ENCODE measurements at places on chromosomes 2 and 18.

GRCh38 chr18:24051031-24051947 is 36.7 kb downstream of the TTC39C start:
- no peak for DNase-seq

DNA sequence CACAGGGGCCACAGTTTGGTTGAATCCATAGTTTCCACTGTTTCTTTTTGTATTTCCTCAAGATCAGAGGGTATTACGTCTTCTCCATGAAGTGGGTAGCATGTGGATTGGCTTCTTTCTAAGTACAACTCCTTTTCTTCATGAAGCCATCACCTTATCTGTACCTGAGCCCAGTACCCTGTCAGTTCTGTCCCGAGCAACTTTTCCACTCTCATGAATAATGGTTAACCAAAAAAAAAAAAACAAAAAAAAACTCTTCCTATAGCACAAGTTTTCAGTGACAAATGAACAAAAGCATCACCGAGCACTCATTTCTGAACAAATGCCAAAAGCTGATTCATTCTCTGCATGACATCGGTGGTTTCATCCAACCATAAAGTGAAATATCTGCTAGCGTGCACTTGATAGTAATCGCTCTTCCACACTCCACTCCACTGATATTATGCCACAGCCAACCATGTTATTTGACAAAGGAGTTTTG is 53.0 kb upstream of the CCDC150 start:
- no peak for DNase-seq

DNA sequence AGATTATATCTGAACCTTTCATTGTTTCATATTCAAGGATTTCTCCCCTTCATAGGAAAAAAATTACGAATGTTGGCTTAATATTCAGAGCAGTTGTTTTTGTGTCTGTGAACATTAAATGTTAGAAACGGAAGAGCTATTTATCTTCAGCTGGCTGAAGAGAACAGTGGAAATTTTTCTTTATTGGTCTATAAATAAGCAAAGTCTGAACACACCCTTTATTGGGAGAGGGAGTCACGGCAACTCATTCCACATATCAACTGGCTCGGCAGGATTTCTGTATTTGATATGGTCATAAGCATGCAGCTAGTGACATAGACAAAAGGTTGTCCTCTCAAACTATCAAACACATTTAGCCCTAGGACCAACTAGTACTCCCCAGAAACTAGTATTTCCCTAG is 468.4 kb upstream of the HNRNPA3 start:
- no peak for DNase-seq

GRCh38 chr18:49193897-49194296 is 243.1 kb upstream of the SMAD7 start:
- no peak for DNase-seq

GRCh38 chr2:10329580-10329879 is 26.8 kb downstream of the HPCAL1 start:
- DNase-seq, result no peak

DNA sequence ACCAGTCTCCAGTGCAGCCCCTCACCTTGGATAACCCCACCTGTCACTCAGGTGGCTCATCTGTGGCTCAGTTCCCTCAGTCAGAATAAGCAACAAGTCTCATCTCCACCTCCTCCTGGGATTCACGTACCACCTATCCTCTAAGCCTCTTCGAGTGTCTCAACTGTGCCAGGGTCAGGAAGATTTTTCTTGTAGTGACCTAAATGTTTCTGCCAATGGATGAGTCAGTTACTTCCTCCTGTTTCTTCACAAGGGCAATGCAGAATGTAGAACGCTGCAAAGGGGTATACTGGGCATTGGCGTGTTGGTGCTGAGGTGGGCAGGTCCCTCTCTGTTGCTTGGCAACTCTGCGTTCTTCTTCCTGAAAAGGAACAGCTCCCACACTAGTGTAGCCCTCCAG is 213.3 kb upstream of the CXCR4 start:
- DNase-seq, result no peak

DNA sequence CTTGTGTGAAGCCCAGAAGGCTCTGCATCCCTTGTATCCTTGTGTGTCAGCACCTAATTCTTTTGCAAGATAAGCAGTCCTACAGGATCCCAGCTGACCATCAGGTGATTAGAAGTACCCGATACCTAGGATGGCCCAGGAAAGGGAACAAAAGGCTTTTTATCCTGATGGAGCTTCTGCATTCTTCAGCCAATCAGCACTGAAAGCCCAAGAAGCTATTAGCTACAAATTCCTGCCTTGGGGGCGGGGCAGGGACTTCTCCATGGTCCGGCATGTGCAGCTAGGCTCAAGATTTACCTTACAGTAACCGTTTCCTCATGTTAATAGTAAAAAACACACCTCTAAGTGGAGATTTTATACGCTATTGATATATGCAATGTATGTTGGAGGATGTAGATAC is 264.6 kb upstream of the THUMPD2 start:
- no peak for DNase-seq

DNA sequence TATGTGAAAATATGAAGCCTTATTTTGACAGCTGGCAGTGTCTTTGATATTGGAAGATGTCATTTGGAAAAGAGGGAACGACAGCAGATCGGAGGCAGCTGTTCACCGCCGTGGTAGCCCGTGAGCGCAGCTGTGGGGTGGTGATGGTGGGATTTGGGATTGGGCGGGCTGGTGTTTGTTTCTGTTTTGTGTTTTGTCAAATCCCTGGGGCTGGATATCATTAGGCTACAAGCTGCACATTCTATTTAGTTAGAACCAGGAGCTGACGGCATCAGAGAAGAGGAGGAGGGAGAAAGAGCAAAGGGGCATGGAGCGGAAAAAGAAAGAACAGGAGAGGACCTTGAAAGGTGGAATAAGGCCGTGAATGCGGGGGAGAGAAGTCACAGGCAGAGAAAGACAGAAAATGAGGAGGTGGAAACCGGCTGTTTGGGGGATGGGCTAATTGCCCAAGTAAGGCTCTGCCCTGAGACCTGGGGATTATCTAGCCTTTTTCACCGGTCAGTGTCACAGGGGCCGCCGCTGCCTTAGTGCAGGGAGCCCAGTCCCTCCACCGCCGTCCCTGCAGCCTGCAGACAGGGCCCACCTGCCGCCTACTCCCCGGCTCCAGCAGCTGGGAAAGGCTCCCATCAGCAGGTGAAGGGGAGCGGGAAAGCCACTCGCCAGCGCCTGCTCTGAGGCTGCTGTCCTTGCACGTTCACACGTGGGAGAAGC is 88.0 kb downstream of the ZCCHC2 start:
- DNase-seq, result no peak

GRCh38 chr2:238120463-238121298 is 17.8 kb upstream of the KLHL30 start:
- DNase-seq, result no peak

GRCh38 chr2:189527041-189527750 is 53.4 kb downstream of the SLC40A1 start:
- no peak for DNase-seq

GRCh38 chr2:74440378-74441169 is 1.2 kb downstream of the RTKN start:
- no peak for DNase-seq

DNA sequence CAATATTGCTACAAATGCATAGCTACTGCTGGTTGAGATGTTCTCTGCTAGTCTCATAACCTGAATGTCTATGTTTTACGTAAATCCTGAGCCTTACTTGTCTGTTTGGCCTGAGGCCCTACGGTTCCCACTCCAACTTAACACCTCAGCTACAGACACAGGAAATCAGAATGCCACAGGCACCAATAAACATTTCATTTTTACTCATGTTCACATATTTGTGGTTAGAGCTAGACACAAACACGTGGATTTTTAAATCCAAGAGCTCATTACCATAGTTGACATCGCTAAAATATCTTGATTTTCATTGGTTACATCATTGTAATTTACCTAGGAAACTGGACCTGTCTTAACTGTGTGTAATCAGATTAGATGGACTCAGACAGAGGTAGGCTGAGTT is 263.8 kb upstream of the CDH19 start:
- DNase-seq, result no peak

- DNase-seq, result no peak
Observed at GRCh38 chr2:222825031-222825430, 35.8 kb upstream of the ACSL3 start.

GRCh38 chr2:149597050-149597667 is 9.6 kb upstream of the MMADHC start:
- no peak for DNase-seq

- no peak for DNase-seq
Observed at GRCh38 chr18:23169673-23170044, 34.4 kb downstream of the CABLES1 start.

DNA sequence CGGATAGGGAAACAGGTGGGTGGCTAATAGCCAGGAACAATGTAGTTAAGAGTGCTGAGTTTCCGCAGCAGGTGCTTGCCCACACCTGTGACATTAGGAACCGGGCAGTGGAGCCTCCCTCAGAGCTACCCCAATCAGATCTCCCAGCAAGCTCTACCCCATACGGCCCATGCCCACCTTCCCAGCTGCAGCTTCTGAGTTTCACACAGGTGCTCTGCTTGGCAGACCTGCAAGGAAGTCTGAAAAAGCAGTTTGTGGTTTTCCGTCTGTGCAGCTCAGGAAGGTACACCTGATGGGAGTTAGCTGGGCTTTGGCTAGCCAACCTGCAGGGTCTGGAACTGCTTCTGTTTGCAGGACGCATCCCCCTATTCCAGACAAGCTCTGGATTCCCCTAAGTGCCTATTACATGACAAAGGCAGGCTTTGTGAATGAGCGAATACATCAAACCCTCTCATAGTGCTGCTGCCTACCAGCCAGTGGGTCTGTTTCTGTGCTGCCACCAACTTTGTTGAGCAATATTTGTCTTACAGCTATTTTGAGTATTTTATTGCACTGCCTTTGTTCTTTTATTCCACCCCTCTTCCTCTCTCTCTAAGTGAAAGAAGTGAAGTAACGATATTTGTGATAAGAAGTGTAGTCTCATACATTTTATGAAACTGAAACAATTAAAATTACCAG is 24.7 kb upstream of the CEP68 start:
- no peak for DNase-seq

GRCh38 chr2:1970341-1970740 is 226.0 kb upstream of the PXDN start:
- no peak for DNase-seq

DNA sequence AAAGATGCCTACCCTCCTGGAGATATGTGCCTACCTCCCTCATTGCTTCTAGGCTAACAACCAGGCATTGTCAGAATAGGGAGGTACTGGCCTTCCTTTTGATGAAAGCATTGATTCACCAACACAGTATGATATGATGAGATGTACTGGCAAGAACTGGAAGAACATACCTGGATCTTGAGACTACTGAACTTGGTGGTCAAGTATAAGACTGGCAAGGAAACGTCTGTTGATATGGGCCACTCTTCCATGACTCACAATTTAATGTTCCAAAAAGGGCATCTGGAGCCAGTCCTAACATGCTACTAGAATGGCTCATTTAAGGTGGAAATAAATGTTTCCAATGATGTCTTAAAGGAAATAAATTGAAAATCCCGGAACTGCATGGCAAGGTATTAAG is 18.1 kb downstream of the DTNB start:
- no peak for DNase-seq

GRCh38 chr2:9824956-9825720 is 18.1 kb upstream of the TAF1B start:
- DNase-seq, result no peak

- no peak for DNase-seq
Observed at GRCh38 chr18:51833850-51834249, 506.1 kb upstream of the DCC start.

GRCh38 chr2:224293976-224294375 is 107.9 kb downstream of the FAM124B start:
- DNase-seq, result no peak

GRCh38 chr2:174023591-174024523 is 58.7 kb upstream of the SP3 start:
- no peak for DNase-seq

DNA sequence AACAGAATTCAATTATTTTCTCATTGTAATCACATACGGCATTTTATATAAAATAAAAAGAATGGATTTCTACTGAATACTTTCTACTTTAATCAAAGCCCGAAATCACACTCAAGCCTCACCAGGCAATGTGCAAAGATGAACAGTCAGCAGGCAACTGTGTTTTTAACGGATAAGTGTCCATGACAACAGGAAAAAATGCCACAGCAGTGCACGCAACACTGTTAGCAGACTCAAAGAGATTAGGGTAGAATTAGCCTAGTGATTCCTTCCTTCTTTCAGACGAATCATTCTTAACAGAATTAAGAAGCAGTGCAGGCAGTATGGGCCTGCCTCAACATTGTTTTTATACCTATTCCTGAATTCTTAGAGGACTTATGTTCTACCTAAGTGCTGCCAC is 135.6 kb downstream of the CDH2 start:
- DNase-seq, result no peak

GRCh38 chr2:16204886-16205620 is 264.7 kb downstream of the MYCN start:
- no peak for DNase-seq

DNA sequence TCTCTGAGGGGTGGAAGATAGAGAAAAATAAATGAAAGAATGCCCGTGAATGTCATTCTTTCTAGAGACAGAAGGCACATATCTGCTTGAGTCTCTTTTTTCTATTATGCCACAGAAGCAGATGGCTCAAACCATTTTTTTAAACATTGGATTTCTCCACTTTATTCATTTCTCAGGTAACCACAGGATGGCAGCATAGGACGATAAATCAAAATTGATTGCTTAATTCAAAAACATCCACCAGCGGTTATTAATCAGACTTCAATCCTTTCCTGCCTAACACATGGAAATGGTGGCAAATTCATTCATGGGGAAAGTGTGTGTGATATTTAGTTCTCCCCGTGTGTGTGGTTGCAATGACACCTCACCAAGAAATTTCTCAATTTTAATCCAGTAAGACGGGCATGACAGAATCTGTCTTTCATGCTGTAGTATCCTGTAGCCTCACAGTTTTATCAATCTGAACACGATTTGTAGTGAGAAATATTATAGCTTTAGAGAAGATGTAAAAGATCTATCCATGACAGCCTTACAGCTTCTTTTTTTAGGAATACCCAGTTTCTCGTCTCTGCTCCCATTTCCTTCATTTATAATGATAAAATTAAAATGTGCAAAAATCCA is 72.2 kb downstream of the DSC3 start:
- DNase-seq, result no peak

DNA sequence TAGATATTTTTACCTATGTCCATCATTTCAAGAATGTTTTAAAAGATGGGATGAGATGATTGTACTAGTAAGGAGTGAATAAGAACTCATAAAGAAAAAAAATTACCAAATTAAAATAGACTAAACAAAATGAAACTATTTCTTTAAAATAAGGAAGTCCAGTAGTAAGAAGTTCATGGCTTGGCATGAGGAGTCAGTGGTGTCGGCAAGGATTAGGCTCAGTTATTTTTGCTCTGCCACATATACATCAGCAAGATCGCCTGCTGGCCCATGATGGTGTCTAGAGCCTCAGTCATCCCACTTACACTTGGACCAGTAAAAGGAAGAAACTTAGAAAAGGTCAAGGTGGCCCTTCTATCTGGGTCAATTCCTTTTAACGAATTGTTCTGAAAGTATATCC is 300.9 kb upstream of the SLC8A1 start:
- no peak for DNase-seq

GRCh38 chr18:5872886-5873285 is 22.4 kb downstream of the TMEM200C start:
- no peak for DNase-seq
